ENCODE measurements at places on chromosomes 12 and 14.

GRCh38 chr12:106046301-106046846, 92.4 kb downstream of the NUAK1 start:
- DNase-seq = no peak

- DNase-seq = no peak
Measured at GRCh38 chr14:104101086-104101621, 15.7 kb downstream of the ASPG start.

- DNase-seq = no peak
Measured at GRCh38 chr12:95790917-95791849, 619 bp upstream of the NTN4 start.

DNA sequence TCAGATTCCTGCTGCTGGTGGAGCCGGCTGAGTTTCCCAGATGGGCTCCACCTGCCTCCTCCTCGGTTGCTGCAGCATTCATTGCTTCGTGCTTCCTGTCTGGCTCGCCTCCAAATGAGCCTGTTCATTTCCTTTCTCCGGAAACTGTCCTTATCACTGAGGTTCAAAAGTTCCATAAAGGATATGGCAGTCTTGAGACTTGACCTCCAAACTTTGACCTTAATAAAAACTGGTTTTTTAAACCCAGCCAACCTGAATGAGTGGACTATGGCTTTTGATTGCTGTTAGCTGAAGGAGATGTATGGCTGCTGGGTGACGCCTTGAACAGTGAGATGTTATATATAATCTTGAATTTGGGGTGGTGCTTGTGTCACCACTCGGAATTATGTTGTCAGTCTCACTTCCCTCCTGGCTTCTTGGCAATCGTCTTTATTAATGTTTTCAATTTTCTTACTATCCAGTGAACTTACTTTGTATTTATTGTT, 62.7 kb downstream of the RASSF3 start:
- no peak for DNase-seq

DNA sequence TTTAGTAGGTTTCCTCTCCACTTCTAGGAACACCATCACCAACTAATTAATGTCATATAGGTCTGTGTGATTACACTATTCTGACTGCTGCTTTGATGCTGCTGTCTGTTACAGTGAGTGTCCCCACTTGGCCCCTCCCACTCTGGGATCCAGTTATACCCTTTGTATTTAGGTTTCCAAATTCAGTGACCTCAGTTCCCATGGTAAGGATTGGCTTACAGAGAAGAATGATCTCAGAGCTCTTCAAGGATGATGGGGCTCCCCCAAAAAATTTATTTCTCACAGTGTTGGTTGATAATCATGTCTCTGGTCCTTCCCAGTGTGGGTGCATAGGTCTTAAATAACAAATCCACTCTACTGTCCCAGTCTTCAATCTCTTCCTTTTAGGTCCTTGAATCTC, 210.0 kb upstream of the MYL2 start:
- no peak for DNase-seq

DNA sequence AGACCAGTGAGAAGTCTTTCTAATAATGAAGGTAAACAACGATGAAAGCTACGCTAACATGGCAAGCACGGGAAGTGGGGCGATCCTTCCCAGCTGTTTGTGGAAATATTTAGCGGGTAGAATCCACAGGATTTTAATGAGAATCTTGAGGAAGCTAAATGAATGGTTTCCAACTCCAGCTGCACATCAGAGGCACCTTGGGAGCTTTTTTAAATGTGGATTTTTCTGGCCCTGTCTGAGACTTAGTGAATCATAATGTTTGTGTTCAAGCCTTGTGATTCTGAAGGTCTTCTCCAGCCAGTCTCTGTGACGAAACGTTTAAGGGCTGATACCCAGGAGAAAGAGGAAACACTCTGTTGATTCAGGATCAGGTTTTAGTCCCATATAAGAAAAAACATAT, 169.8 kb downstream of the CAPZA3 start:
- no peak for DNase-seq

DNA sequence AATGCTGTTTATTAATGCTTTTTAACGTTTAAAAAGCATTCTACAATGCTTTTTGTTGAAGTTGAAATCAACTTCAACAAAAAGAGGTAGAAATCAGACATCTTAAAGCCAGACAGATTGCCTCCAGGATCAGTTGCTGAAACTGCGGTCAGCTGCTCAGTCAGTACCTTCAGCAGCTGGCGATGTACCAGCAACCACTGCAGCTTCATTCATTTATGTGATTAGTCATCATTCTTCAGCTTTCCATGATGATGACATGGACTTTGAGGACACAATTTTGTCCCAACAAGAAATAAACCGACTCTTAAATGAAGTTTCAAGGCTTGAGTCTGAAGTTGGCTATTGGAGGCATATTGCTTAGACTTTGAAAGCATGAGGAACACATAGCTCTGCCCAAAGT, 31.5 kb upstream of the NUAK1 start:
- DNase-seq = no peak

DNA sequence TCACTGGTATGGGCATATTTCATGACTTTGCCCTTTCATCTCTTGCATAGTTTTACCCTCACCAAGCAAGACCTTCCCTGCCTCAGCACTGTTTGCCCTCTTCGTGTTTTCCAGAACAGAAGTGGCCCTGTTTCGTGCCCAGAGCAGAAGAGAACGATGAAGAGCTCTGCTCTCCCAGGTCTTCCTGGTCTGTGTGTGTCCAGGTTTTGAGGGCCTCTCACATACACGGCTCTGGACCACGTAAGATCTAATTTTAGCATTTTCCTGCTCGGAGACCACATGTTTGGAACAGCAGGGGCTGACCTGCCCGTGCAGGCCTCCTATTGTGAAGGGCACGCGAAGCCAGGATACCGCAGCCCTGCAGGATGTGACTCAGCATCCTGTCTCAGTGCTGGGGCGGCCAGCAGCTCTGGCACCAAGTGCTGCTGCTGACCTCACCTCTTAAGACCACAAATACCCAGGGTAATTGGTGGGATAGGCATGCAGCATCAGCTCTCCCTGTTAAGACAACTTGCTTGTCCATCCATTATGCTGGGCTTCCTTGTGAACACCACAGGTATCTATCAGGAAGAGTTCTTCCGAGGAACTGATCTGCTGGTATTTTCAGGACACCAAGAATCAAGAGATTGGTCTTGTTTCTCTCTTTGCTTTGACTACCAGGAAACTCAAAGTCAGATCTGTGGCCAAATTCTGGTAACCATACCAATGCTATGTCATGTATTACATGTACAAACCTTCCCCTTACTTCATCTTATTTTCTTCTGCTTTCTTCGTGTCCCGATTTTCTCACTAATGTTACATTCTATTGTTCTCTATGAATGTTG, 19.0 kb downstream of the SSH1 start:
- DNase-seq = no peak

GRCh38 chr12:87020071-87020470, 763.9 kb upstream of the MGAT4C start:
- no peak for DNase-seq

GRCh38 chr12:3342051-3342450, 149.0 kb upstream of the PRMT8 start:
- no peak for DNase-seq

DNA sequence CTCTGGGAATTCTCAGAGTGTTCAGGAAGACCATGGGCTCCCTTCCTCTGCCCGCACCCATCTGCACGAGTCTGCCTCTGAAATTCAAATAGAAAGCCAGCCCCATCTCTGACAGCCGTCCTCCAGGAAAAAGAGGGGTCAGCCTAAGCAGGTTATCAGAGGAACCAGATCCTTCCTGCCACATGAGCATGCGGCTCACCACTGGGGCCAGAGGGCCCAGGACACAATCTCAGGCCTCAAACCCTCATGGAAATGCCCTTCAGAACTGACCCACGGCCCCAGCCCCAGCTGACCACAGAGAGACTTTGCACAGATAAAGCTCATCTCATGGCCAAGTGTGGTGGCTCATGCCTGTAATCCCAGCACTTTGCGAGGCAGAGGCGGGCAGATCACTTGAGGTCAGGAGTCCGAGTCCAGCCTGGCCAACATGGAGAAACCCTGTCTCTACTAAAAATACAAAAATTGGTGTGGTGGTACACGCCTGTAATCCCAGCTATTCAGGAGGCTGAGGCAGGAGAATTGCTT, 23.2 kb downstream of the PXN start:
- DNase-seq = no peak

- DNase-seq = no peak
Measured at GRCh38 chr12:4649358-4649661, 396 bp downstream of the NDUFA9 start.

DNA sequence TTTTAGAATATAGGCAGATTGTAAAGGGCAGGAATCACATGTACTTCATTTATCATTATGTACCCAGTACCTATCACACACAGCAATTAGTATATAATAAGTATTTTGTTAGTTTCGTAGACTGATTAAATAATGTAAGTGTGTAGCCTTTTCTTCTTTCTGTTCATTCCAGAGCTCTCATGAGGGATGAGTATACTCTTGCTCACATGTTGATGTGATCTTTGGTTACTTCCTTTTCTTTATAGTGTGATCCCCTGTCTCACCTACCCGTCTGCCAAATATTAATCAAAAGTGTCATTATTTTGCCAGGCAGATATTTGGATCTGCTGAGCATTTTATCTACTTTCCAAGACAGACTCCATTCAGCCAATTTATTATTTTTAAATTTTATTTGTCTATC, 156.1 kb downstream of the PCNX1 start:
- no peak for DNase-seq

GRCh38 chr12:5201554-5202218, 158.0 kb downstream of the KCNA5 start:
- no peak for DNase-seq

DNA sequence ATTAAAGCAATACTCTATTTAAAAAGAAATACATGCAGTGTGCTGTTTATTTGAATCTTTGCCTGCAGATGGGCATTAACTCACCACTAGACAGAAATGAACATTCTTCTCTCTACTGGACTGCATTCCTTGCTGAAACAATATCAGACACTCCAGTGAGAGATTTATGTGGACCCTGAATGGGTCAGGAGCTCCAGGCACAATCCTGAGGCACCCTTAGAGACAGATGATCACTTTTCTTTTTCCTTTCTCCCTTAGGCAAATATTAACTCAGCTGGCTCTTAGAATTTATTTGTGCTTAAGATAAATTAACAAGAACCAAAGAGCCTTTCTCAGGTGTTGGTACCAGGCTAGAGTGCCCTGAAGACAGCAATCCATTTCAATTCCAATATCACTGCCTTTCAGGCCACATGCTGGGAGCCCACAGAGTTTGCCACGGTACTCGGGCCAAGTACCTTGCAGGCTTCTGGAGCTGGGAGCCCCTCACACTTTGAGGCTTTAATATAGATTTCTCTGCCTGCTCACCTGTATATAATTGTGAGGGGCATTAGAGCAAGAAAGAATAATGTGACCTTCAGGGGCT, 173.0 kb downstream of the EMP1 start:
- DNase-seq = no peak

DNA sequence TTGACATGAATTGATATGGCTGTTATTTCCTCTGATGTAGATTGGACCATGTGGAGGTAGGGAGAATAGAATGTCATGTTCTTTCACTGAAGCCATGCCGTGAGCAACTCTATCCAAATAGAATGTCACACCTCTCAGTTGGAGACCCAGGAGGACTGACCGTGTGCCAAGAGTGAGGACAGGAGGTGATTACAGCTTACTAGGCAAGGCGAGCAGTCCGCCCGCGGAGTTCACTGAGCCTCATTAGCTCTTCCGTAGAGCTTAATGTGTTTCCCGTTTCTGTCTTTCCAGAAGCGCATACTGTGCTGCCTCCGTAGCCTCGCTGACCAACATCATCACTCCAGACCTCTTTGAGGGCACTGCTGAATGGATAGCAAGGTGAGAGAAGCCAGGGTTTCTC, 45.6 kb downstream of the FNTB start:
- DNase-seq = no peak

DNA sequence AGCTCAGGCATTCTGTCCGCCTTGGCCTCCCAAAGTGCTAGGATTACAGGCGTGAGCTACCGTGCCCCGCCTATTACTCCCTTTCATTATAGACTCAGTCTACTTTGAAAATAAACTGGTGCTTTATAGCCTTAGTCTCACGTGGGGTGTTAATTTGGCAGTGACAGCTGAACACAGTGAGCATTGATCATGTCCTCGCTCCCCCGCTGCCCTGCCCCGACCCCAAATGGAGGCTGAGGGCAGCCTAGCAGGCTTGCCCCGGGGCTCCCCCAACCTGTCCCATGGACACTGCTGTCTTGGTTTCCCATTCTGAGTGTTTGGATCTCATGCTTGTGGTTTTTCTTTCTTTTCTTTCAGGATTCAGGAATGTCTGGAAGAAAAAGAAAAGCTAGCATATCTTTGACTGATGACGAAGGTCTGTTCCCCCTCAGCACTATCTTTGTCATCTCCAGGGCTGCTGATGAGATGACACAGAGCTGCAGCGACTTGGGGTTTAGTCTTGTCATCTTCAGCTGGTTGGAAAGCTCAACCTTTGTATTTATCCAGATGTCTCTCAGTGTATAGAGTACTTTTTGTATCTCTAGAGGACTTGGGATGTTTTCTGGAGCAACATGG, 42.2 kb downstream of the EP400 start:
- no peak for DNase-seq

GRCh38 chr12:99146730-99147129, 500.8 kb upstream of the GARIN6 start:
- DNase-seq = no peak

- no peak for DNase-seq
Measured at GRCh38 chr14:21036751-21037150, 2.1 kb upstream of the RNASE13 start.

- DNase-seq = no peak
Measured at GRCh38 chr14:99322731-99323599, 51.0 kb upstream of the BCL11B start.

- no peak for DNase-seq
Measured at GRCh38 chr12:97159377-97159776, 252.3 kb downstream of the NEDD1 start.

GRCh38 chr12:47839214-47839876, 19.6 kb upstream of the HDAC7 start:
- DNase-seq = no peak

- DNase-seq = no peak
Measured at GRCh38 chr12:113407931-113408600, 4.4 kb upstream of the SDS start.

DNA sequence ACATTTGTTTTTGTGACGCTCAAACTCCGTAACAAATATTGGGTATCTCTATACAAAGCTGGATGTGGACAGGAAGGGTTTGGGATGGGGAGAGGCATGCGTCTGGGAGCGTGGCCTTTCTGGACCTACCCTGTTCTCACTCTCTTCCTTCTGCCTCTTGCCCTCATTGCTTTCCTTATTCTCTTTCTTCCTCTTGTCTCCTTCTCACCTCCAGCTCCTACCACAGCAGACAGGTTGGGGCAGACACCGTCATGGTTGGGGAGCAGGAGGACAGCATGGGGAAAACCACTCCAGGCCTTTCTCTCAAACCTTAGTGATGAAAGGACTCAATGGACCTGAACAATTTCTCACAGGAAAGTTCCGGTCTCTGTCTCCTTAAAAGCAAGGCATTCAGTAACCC, 465.3 kb downstream of the RAD51B start:
- no peak for DNase-seq

Measured in cortex of kidney (tissue), 1 donor.